Left lobe of liver (tissue), 2 donors: ENCODE measurements at places on chromosomes 12 and 14. TPM values are rescaled to one million over a fixed set of nuclear protein-coding genes. Genes with fewer than 3 reads are reported as not detected.
A peak's percentile ranks its signal among the peaks of the same experiment; 100 is the strongest.

DNA sequence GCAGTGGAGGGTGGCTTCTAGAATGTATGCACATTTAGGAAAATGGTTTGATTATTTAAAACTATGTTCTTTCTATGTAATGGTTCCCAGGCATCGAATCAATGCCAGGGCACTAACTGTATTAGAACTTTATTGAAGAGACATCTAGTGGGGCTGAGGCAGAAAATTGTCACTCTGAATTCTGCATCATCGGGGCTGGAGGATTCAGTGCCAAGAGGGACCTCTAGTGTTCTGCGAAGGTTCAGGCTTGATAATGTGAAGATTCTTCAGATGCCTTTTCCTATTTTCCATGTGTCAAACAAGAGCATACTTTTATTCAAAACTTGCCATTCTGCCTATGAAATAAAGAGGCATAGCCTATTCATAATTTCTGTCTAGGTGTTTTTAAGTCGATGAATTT, 146.3 kb downstream of the CAND1 start:
- peak; percentile 52 for DNase-seq

IL31 gene
- not detected for total RNA-seq

- no peak for DNase-seq
Observed at GRCh38 chr12:79086541-79087296, 222.1 kb downstream of the SYT1 start.

ABCC9 gene
- 65.9 TPM for total RNA-seq

- no peak for DNase-seq
Observed at GRCh38 chr14:22225516-22226140, 363.4 kb downstream of the DAD1 start.

TDRD9 gene
- 0.75 TPM for total RNA-seq

NPAS3 gene
- total RNA-seq = not detected

- no peak for DNase-seq
Observed at GRCh38 chr14:71803539-71804260, 128.5 kb upstream of the RGS6 start.
